ENCODE measurements at places on chromosomes 2 and 18.
A peak's percentile ranks its signal among the peaks of the same experiment; 100 is the strongest.

GRCh38 chr2:68256093-68256450 is 3.7 kb upstream of the PPP3R1 start:
- DNase-seq = no peak

- DNase-seq = no peak
These were observed 16.4 kb downstream of the KCNIP3 start for GRCh38 chr2:95313296-95314131.

DNA sequence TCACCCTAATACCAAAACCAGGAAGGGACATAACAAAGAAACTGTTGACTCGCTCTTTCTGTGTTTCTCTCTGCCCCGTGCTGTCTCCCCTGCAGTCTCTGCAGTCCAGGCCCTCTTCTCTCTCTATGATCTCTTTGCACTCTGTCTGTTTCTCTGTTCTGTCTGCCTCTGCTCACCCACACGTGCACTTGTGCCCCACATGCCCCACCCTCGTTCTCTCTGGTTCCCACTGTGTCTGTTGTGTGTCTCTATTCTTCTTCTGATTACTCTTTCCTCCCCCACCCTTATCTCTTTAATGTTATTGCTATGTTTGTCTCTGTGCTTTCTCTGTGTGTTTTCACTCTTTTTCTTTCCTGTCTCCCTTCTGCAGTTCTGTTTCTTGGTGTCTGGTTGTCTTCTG is 54.0 kb downstream of the NAT8 start:
- no peak for DNase-seq

- no peak for DNase-seq
These were observed 33.8 kb upstream of the DNAJC10 start for GRCh38 chr2:182682210-182682609.

DNA sequence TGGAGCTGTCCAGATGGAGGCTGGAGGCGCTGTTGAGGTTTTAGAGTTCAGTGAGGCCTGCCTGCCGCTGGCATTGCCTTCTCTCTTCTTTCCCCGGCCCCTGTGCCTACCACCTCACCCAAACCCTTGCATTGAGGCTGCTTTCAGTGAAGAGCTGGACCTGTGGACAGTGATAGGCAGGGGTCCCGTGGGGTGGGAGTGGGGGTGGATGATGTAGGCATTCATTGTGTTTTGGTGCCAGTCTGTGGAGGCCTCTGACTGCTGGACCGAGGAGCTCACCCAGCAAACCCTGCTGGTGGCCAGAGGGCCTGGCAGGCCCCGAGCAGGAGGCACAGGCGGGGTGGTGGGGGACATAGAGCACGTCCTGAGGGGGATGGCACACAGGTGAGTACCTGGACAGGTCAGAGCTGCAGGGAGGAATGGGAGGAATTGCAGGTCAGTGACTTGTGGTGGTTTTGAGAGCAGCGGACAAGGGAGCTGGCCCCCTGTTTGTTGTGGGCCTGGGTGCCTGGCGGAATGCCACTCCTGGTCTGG is 35.6 kb downstream of the NGEF start:
- DNase-seq = no peak

GRCh38 chr2:72349016-72349415 is 201.4 kb upstream of the CYP26B1 start:
- no peak for DNase-seq

GRCh38 chr2:195009202-195009601 is 647.8 kb upstream of the SLC39A10 start:
- peak; percentile 57 for DNase-seq

DNA sequence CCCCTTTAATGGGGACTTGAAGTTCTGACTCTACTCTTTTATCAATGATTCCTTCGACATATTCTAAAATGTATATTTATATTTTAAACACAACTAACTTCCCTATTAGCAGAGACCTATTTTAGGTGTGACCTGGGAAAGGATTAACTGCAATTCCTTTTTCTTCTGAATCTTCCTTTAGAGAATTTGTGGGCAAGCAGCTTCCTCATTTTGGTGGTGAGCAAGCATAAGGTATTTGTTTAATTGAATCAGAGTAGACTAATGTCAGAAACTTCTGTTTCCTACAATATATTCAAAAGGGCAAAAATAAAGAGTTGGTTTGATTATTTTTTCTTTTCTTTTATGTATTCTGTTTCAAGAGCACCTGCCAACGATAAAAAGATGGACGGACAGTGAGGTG is 237.0 kb downstream of the IKZF2 start:
- DNase-seq = no peak

- no peak for DNase-seq
These were observed 1.7 kb downstream of the NAT8 start for GRCh38 chr2:73640511-73640911.

DNA sequence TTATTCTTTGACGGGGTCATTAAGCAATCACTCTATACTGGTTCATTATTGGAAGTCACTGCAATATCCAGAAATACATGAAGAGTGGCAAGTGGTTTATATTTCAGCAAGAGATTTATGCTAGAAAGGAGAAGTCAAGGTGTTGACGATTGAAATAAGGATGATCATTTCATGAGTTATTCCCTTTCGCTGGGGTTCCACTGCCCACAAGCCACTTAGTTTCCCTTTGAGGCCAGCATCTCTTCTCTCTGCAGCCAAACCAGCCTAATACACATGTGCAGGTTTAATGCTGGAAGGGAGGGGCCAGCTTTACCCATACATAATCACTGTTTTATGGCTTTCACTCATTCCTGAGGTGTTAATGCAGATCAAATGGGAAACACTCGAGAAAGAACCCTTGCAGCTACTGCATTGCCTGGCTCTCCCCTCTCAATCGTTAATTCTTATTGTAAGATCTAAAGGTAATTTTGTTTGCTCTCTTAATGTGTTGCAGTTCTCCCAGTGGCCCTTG is 108.4 kb downstream of the MEIS1 start:
- DNase-seq = no peak

- no peak for DNase-seq
These were observed 395.6 kb upstream of the HS6ST1 start for GRCh38 chr2:128714285-128714684.

- DNase-seq = no peak
These were observed 1.7 kb downstream of the METTL4 start for GRCh38 chr18:2569338-2570207.

Data from fibroblast of skin of left quadriceps (primary cell).